Fibroblast of mammary gland (primary cell): ENCODE measurements at places on chromosomes 7 and 10.

- DNase-seq, result no peak
These were observed 10.5 kb upstream of the GATAD1 start for GRCh38 chr7:92436612-92437445.

DNA sequence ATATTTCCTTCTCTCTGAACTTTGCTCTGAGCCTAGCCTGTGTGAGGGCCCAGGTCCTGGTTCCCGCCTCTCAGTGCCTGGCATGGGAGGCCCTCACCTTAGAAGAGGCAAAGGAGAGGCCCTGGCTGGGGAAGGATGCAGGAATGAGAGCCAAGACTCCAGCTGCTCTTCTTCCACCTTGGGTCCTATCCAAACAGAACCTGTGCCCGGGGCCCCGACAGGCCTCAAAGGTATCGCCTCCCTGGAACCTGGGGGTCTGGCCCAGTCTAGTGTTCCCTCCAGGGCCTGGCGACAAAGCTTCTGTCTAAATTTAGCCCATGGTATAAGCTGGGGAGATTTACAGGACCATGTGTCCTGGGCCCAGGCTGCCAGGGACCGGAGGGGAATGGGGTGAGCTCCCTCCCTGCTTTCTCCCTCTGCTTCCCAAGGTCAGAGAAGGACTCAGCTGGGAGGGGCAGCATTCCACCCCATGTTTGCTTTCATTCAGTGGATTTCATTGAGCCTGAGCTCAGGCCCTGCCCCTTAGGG is 12.0 kb upstream of the CRHR2 start:
- DNase-seq, result no peak

DNA sequence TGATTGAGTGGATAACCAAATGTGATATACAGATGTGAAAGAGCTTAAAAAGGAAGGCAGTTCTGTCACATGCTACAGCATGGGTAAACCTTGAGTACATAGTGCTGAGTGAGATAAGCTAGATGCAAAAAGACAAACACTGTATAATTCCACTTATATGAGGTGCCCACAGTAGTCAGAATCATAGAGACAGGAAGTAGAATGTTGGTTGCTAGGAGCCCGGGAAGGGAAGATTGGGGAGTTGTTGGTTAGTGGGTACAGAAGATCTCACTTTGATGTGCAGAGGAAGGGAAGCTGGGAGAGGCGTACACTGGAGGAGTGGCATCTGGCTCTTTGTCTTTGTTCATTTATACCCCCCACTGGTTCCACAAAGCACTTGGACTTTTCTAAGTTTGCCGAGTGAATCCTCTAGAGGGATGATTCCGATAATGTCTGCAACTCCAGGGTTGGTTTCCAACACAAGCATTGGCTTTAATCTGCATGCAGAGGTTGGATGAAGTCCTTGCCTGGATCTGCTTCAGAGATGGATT is 39.5 kb downstream of the TSPAN14 start:
- peak; percentile 92 for DNase-seq

DNA sequence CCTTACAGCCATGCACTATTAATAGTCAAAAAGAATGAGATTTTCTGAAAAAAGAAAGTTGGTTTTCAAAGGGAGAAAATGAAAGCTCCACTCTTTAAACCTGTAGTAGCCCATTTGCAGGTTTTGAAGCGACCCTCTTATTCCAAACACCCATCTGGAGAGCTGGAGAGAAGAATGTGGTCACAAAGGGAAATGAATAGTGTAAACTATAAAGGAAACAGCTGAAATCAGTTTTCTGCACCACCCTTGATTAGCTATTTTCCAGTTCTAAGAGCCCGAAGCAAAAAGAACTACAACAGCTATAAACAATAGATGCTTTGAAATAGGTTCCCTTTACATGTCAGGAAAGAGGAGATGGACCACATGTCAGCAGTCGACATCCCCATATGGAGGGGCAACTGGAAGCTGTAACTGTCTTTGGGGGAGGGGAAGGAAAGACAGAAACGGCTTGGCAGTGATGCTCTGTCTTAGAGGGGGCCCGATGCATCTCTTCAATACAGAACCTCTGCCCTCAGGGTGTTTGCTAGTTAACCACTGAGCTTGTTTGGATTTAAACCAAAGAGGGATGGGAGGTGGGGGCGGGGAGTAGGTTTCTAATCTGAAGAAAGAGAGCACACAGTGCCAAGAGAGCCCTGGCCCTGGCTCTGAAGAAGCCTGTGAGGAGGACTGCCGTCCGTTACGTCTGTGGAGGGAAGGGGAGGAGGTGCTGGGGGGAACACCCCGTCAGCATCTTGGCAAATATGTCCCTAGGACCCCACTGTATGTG is 55.3 kb downstream of the CPVL start:
- no peak for DNase-seq

DNA sequence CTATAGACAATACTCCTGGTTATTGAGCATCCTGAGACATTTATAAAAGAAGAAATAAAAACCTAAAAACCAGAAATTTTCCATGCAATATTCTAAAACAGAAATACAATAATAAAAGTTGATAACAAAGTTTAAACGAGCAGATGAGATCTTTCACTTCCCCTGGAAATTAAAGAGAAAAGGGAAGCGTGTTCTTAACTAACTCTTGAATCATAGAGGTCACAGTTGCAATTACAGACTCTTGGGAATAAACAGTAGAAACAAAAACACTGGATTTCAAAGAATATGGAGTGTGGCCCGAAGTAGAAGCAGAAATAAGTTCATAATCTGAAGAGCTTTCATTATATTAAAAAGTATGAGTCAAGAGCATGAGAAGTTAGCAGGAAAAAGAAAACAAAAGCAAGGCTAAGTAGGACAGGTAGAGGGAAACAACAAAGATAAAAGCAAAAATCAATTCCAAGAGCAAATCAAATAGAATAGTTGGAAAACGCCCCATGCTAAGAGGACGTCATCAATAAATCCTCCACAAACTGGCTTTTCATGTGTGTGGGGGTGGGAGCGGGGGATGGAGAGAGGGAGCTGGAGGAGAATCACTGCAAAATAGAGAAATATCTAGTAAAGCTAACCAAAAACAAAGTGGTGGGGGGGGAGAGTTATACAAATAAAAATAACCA is 55.2 kb upstream of the C10orf71 start:
- no peak for DNase-seq

DNA sequence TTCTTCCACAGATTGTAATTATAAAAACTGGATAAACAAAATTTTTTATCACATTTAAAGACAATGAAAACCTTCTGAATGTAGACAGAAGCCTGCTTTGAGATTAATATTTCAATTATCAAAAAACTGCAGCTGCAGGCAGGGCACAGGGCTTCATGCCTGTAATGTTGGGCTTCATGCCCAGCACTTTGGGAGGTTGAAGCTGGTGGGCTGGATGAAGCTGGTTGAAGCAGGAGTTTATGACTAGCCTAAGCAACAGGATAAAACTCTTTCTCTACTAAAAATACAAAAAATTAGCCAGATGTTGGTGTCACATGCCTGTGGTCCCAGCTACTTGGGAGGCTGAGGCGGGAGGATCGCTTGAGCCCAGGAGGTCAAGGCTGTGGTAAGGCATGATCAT is 41.2 kb downstream of the PDZD8 start:
- DNase-seq, result peak; percentile 22

- no peak for DNase-seq
These were observed 65.0 kb upstream of the TES start for GRCh38 chr7:116145245-116145852.

- no peak for DNase-seq
These were observed 41.9 kb downstream of the AP5Z1 start for GRCh38 chr7:4817178-4817901.

GRCh38 chr10:77392851-77393250 is 244.8 kb downstream of the KCNMA1 start:
- peak; percentile 98 for DNase-seq

DNA sequence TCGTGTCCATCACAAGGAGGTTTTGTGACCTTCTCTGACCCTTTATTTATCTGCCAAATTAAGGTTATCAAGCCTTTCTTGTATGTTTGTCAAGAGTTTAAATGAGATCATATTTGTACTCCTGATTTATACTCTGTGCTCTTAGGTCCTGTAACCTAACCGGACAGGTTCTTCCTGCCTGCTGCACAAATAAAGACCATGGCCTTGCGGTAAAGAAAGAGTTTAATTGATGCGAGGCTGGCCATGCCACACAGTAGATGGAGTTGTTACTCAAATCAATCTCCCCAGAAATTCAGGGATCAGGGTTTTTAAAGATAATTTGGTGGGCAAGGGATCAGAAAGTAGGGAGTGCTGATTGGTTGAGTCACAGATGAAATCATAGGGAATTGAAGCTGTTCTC is 79.5 kb upstream of the LRGUK start:
- DNase-seq, result no peak

- DNase-seq, result peak; percentile 50
These were observed 75.5 kb downstream of the PAPSS2 start for GRCh38 chr10:87734987-87735827.

DNA sequence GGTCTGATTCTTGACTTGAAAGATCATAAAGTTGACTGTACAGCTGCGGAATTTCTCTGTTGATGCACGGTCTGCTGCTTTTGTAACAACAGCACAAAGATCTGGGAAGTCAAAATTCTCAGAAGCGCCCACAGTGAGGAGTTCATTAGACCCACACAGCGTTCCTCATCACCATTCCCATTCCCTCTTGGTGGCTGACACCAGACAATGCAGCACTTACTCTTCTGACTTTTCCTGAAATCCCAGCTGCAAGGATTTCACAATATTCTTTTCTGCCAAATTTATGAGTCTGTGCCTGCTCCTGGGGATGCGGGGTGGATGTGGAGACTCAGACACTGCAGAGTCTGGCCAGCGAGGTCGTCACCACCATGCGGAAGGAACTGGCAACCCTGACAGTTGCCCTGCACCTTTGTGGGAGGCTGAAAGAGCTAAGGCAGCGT is 233.9 kb downstream of the FANK1 start:
- peak; percentile 82 for DNase-seq

DNA sequence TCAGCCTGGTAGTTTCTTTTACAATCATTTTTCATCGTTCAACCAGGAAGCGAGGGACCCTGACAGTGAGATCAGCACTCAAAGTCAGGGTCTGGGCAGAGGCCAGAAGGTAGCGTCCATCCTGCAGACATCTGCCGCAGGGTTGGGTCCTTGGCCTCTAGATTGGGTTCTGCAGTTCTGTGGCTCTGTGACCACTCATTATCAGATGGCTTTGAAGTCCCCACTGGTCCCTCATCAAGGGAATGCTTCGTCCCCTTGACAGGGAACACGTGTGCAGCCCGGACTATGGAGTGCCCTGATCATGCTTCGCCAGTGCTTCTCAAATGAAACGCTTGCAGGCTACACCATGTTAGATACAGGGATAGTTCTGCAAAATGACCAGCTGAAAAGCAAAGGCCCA is 64.1 kb downstream of the FRMPD2 start:
- no peak for DNase-seq

DNA sequence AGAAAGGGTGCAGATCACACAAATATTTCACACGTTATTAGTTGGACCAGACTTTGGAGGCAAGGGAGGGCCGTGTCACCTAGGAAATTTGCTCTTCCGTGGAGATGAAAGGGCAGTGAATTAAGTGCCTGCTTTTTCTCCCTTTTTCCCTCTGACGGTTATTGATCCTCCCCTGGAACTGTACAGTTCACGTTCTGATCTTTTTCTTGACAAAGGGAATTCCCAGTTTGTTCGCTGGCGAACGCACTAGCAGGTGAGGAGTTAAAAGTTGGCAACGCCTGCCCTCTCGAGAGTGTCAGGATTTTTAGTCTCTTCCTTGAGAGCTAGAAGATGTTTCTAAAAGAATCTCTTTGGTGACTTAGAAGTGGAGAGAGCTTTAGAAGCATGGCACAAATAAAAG is 111.5 kb downstream of the TCF7L2 start:
- no peak for DNase-seq

- no peak for DNase-seq
These were observed 138.9 kb downstream of the WDR11 start for GRCh38 chr10:120989996-120990598.

- DNase-seq, result no peak
These were observed at the start of gene NXPH1 for GRCh38 chr7:8433477-8434289. TSS of gene NXPH1 (plus strand) at chr7:8433609.

DNA sequence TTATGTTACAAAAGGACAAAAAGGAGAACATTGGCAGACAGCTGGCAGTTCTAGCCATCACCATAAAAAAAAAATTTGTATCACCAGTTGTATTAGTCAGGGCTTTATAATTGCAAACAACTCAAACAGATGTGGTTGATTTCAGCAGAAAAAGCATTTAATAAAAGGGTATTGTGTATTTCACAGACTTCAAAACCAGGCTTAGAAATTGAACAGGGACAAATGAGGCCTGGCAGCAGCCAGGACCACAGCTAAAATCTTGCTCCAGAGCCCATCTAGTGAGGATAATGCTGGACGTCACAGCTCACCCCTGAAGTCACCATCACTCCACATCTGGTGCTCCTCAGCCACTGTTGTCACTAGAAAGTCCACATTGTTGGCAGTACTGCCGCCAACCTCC is 52.9 kb upstream of the CALD1 start:
- peak; percentile 60 for DNase-seq

DNA sequence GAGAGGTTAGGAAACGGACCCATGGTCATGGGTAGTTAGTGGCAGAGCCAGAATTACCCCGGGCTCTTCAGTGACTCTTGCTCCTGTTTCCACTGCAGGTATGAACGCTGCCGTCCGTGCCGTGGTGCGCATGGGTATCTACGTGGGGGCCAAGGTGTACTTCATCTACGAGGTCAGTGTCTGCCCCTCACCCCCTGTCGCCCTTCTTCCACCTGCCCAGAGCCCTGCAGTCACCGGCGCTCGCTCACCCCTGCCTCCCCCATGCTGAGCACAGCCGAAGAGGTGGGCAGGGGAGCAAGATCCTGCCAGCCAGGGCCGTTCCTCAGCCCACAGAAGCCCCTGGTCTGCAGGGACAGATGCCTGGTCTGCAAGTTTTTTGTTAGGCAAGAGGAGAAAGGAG is 14.9 kb downstream of the PFKP start:
- no peak for DNase-seq

DNA sequence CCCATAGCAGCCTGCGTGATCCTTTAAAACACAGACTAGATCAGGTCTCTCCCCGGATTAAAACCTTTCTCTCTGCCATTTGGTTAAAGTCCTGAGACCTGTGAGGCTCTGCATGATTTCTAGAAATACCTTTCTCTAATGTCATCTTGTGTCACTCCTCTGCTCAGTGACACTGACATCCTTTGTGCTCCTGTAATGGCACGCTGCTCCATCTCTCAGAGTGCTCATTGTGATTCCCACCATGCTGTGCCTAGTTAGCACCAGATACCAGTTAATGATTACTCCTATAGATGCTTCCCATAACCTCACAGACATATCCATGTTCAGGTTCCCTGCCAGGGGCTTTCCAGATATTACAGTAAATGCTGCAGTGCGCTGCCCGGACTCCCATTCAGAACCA is 11.7 kb upstream of the OR9A2 start:
- DNase-seq, result no peak

- no peak for DNase-seq
These were observed 43.7 kb downstream of the SRPK2 start for GRCh38 chr7:105345003-105345402.

DNA sequence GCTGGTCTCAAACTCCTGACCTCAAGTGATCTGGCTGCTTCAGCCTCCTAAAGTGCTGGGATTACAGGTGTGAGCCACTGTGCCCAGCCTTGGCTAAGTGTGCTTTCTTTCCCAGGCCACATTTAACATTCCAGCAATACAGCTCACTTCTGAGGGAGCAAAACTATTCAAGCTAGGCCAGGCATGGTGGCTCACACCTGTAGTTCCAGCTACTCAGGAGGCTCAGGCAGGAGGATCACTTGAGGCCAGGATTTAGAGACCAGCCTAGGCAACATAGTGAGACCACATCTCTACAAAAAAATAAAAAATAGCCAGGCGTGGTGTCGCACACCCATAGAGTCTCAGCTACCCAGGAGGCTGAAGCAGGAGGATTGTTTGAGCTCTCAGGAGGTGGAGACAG is 23.3 kb upstream of the TPST1 start:
- no peak for DNase-seq
